ENCODE measurements at places on chromosomes 2 and 18.

GRCh38 chr2:223389624-223390023 is 212.5 kb downstream of the SCG2 start:
- no peak for DNase-seq

- no peak for DNase-seq
These were observed 122.3 kb downstream of the CHST9 start for GRCh38 chr18:27062802-27063201.

DNA sequence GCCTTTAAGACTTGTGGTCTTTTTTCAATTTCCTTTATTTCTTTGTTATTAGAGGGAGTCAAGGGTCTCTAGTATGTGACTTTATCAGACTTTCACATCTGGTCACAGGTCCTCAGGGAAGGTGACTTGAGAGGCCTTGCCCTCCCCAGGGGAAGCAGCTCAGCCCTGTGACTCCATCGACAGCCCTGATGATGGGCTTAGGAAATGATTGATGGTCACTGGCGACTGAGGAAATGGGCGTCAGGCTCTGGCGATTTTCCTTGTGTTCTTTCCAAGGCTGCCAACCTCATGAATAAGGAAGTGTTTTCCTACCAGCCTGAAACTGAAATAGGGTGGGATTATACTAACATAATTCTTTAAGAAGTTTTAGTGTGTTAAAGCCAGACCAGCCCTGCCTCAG is 21.1 kb downstream of the SERPINE2 start:
- DNase-seq = no peak

DNA sequence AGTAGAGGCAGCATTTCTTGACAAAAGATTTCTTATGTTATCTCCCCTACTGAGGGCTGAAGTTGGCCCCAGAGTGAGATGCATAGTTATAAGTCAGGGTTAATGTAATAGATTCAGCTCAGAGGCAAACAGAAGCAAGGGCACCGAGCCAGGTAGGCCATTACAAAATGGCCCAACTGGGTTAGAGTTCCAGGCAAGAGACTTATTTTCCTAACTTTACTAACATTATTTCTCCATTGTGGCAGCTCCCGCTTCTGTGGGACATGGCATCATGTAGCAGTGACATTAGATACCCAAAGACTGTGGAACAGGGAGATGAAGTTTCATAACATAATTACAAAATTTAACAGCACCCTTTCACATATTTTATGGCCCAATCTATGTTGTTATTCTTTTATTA is 27.1 kb downstream of the TSPYL6 start:
- DNase-seq = no peak

DNA sequence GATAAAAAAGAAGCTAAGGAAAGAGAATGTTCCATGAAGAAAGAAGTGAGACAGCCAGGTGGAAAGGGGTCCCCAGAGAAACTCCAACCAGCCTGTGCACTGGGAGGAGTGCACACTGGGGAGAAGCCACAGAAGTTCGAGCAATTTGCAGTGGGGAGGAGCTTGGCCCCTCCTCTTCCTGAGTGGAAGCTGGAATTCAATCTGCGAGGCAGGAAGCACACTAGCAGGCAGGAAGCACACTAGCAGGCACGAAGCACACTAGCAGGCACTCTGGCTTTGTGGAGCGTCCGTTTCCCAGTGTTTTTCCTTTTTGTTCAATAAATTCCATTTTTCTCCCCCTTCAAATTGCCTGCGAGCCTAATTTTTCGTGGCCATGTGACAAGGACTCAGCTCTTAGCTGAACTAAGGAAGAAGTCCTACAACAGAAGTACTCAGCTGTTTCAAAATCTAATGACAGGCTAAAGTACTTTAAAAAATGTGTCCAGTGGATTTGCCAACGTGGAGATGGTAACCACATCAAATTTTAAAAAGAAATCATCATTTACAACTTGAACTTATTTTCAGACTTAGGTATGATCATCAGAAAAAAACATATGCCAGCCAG is 21.4 kb upstream of the SPIRE1 start:
- DNase-seq = no peak

- no peak for DNase-seq
These were observed 336.4 kb downstream of the PARD3B start for GRCh38 chr2:204881655-204882054.

DNA sequence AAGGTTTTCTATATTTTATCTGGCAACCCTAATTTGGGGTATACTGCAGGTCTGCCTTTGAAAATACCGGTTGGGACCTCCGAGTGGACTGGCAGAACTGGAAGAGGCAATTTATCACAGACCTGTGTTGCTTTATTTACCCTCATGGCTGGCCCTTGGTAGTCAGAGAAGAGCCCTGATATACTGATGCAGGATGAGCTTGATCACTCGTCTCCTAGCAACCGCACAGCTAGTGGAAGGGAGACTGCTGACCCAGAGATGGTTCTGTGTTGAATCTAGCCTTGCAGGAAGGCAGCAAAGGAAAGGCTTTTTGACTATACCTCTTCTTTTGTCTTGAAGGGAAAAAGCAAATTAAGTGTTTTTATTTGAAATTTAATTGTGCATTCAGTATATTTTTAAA is 154.7 kb downstream of the EML6 start:
- DNase-seq = no peak

GRCh38 chr18:25350489-25351251 is 1.3 kb downstream of the ZNF521 start:
- no peak for DNase-seq

DNA sequence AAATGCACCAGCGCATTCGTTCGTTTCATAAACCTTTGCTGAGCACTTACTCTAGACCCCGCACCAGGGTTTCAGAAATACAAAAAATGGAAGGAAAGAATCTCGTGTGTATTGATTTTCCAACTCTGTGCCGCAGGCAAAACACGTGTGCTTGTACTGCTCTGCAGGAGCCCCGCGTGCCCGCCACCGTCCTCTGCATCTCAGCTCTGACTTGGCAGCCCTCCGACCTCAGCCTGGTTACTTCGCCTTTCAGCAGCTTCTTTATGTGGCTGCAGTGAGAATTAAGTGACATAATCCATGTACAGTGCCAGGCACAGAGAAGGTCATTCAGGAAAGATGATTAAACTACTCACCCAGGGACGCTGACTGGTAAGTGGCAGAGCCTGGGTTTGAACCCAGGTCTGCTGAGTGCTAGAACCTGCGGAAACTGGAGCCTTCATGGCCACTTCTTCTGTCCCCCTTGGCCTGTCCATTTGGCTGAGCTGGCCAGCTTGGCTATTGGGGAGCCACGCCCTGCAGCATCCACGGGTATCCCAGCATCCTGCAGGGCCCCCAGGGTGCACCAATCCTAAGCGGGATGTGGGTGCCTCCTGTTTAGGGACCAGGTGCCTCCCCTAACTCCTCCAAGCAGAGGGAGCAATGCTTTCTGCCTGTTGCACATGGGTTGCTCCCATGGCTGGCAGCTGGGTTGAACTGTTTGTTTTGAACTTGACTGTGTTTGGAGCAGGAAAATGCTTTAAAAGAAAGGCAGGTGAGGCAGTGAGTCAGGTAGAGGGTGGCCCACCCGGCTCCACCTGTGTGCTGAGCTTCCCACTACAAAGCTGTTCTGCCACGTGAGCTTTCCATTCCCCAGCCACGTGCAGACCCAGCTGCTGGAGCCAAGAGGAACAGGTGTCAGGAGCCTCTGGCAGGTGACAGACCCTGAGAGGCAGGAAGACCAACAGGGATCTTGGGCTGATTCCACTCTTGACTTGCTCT is 34.3 kb downstream of the INHBB start:
- DNase-seq = no peak

GRCh38 chr2:188365058-188365641 is 73.5 kb downstream of the GULP1 start:
- no peak for DNase-seq

DNA sequence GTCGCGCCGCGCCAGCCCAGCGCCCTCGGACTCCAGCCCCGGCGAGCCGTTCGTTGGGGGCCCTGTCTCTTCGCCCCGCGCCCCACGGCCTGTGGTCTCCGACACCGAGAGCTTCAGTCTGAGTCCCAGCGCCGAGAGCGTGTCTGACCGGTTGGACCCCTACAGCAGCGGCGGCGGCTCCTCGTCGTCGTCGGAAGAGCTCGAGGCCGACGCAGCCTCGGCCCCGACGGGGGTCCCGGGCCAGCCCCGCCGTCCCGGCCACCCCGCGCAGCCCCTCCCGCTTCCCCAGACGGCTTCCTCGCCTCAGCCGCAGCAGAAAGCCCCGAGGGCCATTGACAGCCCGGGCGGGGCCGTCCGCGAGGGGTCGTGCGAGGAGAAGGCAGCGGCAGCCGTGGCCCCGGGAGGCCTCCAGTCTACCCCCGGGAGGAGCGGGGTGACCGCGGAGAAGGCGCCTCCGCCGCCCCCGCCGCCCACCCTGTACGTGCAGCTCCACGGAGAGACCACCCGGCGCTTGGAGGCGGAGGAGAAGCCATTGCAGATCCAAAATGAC is 1.4 kb downstream of the PHLPP1 start:
- DNase-seq = no peak

GRCh38 chr2:8740136-8740535 is 58.3 kb downstream of the ID2 start:
- DNase-seq = no peak

- DNase-seq = no peak
These were observed 24.9 kb downstream of the CCBE1 start for GRCh38 chr18:59672235-59672711.

GRCh38 chr2:126707191-126707590 is 51.2 kb downstream of the GYPC start:
- DNase-seq = no peak

DNA sequence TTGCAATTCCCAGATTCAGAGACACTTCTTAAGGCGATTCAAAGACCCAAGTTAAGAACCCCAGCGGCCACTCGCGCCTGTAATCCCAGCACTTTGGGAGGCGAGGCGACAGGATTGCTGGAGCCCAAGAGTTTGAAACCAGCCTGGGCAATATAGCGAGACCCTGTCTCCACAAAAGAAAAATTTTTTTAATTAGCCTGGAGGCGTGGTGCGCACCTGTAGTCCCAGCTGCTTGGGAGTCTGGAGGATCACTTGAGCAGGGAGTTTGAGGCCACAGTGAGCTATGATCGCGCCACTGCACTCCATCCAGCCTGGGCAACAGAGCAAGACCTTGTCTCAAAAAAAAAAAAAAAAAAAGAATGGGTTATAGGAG is 585 bp upstream of the ANAPC1 start:
- no peak for DNase-seq

DNA sequence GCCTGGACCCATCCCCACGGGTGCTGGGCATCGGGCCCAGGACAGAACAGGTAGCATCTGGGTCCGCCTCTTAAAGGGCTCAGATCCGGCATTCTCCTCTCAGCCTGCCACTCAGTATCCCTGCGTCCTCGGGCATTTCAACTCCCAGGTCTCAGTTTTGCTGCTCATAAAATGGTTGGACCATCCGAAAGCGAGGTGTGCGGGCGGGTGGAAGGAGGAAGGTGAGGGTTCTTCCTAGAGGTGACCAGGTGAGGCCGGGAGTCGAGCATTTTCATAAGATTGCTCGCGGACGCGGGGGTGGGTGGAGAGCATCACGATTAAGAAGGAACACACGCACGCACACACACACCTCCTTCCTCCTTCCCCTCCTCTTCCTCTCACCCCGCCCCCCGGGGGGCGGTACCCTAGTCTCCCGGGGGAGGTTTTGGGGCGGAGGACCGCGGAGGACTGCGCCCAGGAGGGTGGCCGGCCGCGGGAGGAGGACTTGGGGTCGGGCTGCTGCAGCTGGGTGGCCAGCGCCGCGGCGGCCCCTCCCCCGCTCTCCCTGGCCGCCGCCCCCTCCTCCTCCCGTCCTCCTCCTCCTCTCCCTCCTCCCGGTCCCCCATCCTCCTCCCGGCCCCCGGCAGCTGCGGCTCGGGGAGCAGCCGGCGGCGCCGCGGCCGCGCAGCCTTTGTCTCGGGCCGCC is 97.9 kb upstream of the GPR45 start:
- DNase-seq = no peak

GRCh38 chr2:176115883-176116813 is at the start of gene HOXD10:
Gene HOXD10, plus strand, starts transcription at chr2:176116778. Its CDS starts 56 bp downstream, at chr2:176116834.
- DNase-seq = no peak

- no peak for DNase-seq
These were observed 401.0 kb downstream of the CNTNAP5 start for GRCh38 chr2:124426122-124426521.

- no peak for DNase-seq
These were observed 56.7 kb downstream of the ALPK2 start for GRCh38 chr18:58572181-58572580.
